ENCODE measurements at places on chromosomes 1 and 21. TPM values are rescaled to one million over a fixed set of nuclear protein-coding genes. Genes with fewer than 3 reads are reported as not detected.
A peak's percentile ranks its signal among the peaks of the same experiment; 100 is the strongest.

Gene DEGS1
- total RNA-seq = 261 TPM

Gene VWA5B1
- total RNA-seq = 0.05 TPM

GRCh38 chr1:34915521-34915920 lies 13.9 kb downstream of the DLGAP3 start:
- DNase-seq = no peak

DNA sequence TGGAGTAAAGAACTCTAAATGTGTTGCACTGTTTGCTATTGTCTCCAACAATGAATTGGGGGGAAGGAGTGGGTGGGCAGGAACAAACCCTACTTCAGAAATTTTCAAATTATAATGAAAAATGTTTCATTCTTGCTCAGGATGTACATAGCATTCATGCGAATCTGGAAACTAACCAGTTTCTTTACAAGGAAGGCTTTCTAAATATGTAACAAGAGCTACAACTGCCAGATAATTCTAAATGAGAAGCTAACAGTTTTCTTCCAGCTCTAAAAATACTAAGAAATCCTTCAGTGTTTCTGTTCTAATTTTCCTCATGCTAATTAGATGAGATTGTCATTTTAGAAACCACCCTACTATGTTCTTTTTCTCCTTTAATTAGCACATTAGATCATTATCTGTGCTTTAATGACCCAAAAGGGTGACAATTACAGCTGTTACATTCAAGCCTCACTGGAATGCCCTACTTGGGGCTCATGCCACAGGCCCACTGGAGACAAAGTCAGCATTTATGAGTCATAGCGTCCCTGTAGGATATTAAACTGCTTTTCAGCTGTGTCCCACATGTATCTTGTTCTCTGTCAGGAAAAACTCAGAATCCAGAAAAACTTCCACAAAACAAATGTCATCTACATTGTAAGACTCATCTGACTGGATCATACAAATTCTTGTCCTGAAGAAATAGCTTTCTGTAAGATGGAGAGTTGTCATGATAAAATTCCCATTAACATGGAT lies 804.6 kb upstream of the CXADR start:
- DNase-seq = peak; percentile 27

- no peak for DNase-seq
These were observed 1693.4 kb downstream of the NCAM2 start for GRCh38 chr21:22691658-22692057.
